ENCODE measurements at places on chromosomes 6 and 20. TPM values are rescaled to one million over a fixed set of nuclear protein-coding genes. Genes with fewer than 3 reads are reported as not detected.

DNA sequence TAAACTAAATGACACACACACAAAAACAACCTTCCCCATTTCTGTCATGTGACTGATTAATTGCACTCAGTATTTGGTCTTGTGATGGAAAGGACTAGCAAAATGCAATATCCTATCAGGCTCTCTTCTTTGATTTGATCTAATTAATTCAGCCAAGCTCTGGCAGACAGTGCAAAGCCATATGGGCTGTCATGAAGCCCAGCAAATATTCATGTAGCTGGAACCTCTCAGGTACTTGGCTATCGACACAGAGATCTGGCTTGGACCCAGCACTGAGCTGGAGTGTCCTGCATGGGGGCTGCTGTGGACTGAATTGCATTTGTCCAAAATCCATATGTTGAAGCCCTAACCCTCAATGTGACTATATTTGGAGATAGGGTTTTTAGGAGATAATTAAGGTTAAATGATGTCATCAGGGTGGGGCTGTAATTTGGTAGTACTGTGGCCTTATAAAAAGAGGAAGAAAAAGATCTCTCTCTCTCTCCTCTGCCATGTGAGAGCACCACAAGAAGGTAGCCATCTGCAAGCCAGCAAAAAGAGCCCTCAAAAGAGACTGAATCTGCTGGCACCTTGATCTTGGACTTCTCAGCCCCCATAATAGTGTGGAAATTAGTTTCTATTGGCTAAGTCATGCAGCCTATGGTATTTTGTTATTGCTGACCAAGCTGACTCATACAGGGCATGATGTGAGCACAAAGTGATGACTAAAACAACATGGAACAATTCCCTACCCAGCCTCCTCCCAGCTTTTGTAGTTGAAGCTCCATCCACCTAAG lies 77.1 kb downstream of the STMND1 start:
- no peak for DNase-seq

The PDE7B gene
- polyA plus RNA-seq = 2.9 TPM

GRCh38 chr6:21773576-21773968 lies 180.0 kb downstream of the SOX4 start:
- DNase-seq = no peak

GRCh38 chr20:47453167-47453782 lies 48.4 kb upstream of the NCOA3 start:
- no peak for DNase-seq

DNA sequence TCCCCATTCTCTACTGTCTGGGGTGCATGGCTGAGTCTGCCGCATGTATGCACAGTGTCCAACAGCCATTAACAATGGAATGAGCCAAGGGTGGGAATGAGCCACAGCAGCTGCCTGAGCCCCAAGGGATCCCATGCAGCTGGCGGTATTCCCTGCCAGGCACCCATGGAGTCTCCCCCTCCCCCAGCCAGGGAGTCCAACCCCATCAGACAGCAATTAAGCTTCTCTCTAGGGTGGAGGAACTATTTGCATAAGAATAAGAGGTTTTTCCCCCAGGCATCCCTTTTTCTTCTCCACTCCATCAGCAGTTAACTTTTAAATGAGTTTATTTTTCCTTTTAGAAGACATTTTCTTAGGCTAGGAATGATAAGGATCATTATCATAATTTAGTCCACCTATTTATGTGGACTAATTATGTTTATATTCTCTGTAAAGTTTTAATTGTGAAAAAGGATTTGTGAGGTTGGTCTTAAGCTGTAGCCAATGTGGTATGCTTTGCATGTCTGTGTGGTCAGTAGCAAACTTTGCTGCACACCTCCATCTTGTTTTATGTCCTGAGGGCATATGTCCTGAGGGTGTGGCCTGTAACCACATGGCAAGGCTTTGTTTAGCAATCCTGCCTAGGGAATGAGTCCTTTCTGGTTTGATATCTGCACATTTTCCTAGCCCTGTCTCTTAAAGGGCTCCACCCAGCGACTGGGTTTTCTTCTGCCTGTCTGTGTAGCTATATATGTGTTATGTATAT lies 158.9 kb upstream of the OLIG3 start:
- no peak for DNase-seq

- DNase-seq = no peak
Observed at GRCh38 chr6:17054647-17055046, 47.2 kb upstream of the STMND1 start.

DNA sequence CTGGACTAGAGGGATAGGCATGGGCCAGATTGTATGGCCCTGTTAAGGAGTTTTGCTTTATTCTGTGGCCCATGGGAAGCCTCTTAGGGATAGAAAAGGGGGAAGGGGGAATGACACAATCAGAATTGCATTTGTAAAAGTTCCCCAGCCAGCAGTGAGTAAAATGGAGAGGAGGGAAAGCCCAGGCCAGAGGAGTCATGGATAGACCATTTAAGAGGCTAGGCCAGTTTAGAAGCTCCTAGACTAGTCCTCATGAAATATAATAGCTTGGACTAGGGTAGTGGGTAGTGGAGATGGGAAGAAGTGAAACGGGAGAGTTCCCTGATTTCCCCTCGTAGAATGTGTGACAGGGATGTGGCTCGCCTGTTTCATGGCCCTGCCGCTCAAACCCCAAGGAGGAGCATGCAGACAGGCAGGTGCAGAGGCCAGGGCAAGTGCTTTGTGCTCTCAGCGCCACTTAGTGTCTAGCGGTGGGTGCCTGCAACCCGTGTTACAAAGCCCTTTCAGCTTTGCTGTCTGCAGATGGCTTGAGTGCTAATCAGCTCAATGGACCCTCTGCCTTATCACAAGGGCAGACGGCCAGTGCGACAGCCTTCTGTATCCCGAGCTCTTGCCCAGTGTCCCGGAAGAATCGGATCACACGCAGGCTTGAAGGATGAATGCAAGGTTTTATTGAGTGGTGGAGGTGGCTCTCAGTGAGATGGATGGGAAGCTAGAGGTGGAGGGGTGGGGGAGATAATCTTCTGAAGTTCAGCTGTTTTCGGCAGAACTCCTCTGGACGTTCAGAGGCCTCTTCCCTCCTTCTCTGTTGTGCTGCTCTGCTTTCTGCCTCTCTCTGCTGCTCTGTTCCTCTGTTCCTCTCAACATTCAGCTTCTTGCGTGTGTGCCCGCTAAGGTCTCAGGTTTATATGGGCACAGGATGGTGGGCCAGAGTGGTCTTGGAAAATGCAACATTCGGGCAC lies 141.1 kb downstream of the CEP57L1 start:
- DNase-seq = no peak

The TOX2 gene
- polyA plus RNA-seq = 1.9 TPM

GRCh38 chr20:507006-507758 lies 36.4 kb downstream of the CSNK2A1 start:
- no peak for DNase-seq

DNA sequence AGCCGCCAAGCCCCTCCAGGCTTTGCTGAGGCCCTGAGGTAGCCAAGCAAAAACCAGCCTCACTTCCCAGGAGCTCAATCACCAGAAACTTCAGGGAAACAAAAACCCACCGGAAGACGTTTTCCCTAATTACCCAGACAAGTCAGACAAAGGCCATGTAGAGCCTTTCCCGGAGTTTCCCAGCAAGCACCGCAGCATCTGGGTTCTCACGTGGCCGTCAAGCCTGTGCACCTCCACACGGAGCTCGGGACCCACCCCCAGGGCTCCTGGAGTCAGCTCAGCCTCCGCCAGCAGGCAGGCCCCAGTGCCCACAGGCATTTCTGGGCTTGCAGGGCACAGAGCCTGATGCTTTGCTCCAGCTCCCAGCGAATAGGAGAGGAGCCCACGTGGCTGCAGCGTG lies 10.1 kb upstream of the MRGBP start:
- no peak for DNase-seq

DNA sequence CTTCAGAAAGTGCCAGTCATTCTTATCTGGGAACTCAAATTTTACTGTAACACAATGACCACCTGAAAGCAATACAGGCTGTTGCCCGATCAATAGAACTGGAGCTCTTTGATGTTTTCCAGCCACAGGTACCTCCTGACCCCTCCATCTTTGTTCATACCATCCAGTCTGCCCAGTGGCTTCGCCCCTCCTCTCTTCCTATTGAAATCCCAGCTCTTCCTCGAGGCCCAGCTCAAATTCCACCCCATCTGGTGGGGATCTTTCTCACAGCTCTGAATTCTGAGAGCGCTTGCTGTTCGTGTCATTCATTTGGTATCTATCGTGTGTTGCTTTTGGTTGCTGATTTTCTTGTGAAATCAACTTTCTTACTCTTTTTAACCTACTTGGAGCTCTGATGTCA lies 87.9 kb upstream of the CNKSR3 start:
- DNase-seq = no peak

GRCh38 chr20:63121246-63121645 lies 94.7 kb downstream of the YTHDF1 start:
- DNase-seq = no peak

GRCh38 chr20:32823078-32823477 lies 3.3 kb downstream of the MAPRE1 start:
- DNase-seq = no peak

The CNBD2 gene
- 6.0 TPM for polyA plus RNA-seq

DNA sequence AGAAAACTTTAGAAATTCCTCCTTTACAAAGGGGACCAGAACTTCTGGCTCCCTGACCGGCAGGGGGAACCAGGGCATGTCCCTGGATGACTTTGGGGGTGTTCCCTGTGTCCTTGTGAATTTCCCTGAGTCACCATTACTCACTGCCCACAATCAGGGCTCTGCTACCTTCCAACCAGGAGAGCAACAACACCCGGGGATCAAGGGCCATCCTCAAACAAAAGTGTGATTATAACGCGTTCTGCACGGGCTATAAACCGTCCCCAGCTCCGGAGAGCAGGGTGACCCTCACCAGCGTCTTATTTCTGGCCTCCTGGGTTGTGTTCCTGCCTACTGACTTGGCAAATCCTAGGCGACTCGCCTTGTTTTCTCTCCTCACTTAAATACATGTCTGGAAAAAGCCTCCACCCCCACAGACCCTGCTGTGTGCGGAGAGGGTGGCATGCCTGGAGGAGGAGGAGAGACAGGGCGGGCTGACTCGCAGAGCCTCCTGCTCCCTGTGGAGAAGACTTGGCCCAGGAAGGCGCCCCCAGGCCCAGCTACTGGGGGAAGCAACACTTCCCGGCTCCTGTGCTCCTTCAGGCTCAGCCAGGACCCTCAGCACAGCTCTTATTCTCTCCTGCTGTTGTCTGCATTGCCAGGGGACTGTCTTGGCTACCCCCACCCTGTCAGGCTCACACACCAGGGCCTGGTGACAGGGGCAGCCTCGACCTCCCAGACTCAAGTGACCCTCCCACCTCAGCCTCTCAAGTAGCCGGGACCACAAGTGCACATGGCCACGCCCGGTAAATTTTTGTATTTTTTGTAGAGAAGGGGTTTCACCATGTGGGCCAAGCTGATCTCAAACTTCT lies 54.1 kb downstream of the FGD2 start:
- peak; percentile 82 for DNase-seq

GRCh38 chr6:75091467-75092190 lies 114.2 kb downstream of the COL12A1 start:
- DNase-seq = no peak

- no peak for DNase-seq
Observed at GRCh38 chr20:6956574-6956973, 189.1 kb downstream of the BMP2 start.

DNA sequence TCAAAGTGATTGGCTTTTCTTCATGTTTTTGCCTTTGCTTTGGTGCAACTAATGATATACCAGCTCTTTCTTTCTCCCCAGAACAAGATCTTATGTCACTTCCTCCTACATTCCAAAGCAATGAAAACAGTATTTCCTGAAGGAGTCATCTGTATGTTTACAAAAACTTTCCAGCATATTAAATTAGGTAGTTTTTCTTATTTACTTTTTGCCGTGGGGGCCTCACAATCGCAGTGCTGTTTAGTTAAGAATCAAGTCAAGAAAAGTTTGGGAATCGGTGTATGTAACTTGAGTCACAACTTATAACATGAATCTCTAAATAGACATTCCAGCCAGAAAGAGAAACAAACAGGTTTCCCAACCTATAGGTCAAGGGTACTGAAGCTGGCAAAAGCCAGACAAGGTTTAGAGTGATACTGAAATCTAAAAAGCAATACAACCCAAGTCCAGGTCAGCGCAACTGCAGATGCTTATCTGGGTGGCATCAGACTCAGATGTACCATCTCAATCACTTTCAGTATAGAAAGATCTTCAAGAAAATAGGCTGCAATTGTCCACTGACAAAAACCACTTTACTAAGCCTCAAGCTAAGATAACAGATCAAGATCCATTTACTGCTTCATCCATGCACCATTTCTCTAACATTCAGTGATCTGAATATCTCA lies 63.6 kb downstream of the IPCEF1 start:
- DNase-seq = no peak

The TMEM244 gene
- not detected for polyA plus RNA-seq

The HSPA1L gene
- polyA plus RNA-seq = 2.0 TPM

- no peak for DNase-seq
Observed at GRCh38 chr6:42409581-42409980, 42.1 kb downstream of the TRERF1 start.

GRCh38 chr6:95133578-95133977 lies 443.8 kb upstream of the MANEA start:
- DNase-seq = no peak

All from right cardiac atrium (tissue), 5 donors.